ENCODE measurements at places on chromosomes 5 and 9.

GRCh38 chr5:141479776-141480175, 4.0 kb downstream of the PCDHGC3 start:
- DNase-seq, result no peak

DNA sequence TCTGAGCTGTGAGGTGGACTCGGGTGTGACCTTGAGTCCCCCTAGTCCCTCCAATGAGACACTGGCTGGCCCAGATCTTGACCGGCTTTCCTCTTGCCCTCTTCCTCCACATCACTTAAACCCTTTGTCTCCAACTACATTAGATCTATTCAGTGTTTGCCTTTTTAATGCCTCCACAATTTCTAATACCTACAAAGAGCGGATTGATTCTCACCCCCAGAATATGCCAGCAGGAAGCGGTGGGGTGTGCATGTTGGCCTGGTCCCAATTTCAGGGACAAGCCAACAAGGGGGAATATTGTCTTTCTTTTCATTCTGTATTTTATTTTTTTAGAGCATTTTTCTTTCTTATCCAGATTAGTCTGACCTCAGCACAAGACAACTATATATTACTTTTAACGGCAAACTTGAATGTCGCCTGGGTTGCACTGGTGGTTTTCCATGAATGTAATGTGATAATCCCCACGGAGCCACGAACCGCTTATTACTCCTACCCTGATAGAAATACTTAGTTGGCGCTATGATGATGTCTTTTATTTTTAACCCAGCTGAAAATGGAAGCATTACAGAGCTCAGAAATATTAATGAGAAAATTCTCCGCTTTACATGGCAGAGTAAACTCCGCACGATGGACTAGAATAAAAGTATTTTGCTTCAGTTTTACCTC, 68.5 kb upstream of the MYO10 start:
- DNase-seq, result no peak

DNA sequence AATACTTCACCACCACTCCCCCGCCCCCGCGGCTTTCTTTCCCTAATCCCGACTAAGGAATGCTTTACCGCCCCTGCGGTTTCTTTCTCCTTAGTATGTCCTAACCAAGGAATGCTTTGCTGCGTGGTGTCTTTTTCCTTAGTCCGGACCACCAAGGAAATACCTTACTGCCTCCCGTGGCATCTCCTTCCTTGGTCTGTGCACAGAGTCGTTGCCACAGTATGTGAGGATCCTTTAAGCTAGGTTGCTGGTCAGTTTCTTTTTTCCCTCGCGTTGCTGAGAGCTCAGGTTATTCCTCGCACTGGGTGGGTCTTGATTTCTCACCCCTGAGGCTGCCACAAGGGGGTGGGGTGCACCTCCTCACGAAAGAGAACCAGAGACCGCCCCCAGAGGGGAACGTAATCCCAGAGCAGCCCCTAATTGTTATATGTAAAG, 309.4 kb downstream of the NR3C1 start:
- no peak for DNase-seq

- no peak for DNase-seq
These were observed 36.3 kb downstream of the VCP start for GRCh38 chr9:35035851-35036701.

DNA sequence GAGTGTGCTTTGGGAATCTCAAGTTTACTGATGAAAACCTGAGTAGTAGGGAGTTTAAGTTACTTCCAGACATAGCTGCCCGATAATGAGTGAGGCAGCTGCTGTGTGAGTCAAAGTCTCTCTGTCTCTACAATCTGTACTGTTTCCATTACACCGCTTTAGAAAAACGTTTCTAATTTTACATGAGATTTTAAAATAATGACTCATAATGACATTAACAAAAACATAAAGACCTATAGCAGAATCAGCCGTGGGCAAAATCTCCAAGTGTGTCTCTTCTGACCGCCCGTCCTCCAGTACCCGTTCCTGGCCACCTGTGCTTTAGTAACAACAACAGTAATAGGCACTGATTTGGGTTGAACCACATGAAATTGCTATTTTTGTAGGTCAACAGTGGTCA, 69.6 kb upstream of the PRRC1 start:
- DNase-seq, result no peak

- no peak for DNase-seq
These were observed 56.0 kb upstream of the UBTD2 start for GRCh38 chr5:172339264-172340180.

GRCh38 chr5:1815881-1816292, 14.7 kb downstream of the NDUFS6 start:
- no peak for DNase-seq

DNA sequence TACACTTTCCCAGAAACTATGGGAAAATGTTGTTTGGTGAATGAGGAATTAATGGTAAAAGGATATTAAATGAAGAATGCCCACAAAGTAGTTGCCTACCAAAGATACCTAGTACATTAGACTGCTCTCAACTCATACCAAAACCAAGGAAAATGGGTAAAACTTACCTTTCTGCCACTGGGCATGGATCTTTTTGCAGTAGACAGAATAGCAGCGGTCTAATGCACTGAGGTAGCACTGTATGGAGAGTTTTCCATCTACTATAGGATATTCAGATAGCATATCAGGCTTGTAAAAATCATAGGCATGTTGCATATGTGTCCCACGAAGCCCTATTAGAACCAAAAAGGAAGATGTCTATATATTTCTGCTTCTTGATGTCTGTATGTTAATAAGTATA, 16.4 kb downstream of the HMGCS1 start:
- DNase-seq, result no peak

- peak; percentile 22 for DNase-seq
These were observed 24.4 kb downstream of the ZCCHC7 start for GRCh38 chr9:37144762-37145161.

GRCh38 chr9:108191065-108191464, 664.7 kb downstream of the ACTL7B start:
- DNase-seq, result no peak

DNA sequence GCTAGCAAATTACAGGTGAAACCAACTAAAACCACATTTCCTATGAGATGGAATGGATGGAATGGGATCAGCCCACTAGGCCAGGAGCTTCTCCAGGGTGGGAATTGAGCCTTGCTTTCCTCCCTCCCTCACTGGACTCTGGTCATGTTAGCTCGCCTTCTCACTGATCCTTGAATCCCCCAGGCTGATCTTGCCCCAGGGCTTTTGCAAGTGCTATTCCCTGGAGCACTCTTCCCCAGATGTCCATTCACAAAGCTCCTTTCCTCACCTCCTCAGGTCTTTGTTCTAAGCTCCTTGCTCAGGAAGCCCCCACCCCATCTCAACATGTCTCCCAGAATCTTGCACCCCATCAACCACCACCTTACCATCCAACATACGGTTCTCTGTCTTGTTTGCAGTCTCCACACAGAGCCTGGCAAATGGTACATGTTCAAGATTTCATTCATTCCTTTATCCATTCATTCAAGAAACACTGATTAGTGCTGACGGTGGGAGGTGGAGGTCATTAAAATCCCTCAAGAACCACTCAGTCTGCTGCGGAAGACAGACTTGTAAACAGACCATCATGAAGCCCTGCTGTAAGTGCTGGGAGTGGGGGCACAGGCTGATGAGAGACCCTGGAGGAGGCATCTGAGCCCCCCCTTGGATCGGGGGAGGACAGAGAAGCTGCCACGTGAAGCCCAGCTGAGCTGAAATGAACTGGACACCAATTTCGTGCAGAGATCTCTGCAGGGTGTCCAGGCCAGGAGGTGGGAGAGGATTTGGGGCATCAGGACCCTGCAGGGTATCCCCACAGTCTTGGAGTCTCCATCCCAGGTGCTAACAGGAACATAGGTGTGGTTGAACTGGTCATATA, 141.7 kb downstream of the BARX1 start:
- peak; percentile 52 for DNase-seq

- DNase-seq, result no peak
These were observed 372.8 kb downstream of the KIAA0825 start for GRCh38 chr5:94245608-94246007.

DNA sequence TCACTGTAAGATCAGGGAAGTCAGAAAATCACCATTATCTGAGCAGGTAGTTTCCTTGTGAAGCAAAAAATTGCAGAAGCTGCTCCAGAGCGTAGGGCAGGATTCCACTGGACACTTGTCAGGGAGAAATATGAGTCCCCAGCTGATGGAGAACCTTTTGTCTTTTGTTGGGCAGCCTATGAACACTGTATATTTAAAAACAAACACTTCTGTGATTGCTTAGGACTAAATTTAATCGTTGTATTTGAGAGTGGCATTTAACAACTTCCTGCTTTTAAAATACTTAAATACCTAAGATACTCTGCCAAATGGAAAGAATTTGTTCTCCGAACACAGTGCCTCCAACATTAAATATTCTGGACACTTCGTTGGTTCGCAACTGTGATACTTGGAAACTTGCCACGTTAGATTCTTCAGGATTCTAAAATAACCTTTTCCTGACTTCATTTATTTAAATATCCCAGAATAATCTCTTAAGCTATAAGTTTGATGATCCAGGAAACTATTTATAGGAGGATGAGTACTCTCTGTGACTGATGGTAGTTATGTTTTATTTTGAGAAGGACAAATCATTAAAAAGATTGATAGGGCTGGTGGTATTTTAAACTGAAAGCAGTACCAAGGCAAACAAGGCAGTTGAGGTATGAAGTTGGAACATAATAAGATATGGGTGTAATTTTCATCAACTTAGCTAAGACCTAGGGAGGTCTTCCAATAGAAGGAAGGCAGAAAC, 2.7 kb upstream of the HSPA4 start:
- DNase-seq, result no peak

- DNase-seq, result no peak
These were observed 380.1 kb upstream of the TUSC1 start for GRCh38 chr9:26058111-26058895.
